Stimulated activated CD8-positive, alpha-beta memory T cell treated with anti-CD3 and anti-CD28 coated beads, Interleukin-15, amount 100 ng/mL, for 4 hours (primary cell): ENCODE measurements at places on chromosomes 1 and 21.
A peak's percentile ranks its signal among the peaks of the same experiment; 100 is the strongest.

GRCh38 chr1:155051777-155052398 lies 772 bp downstream of the ADAM15 start:
- no peak for DNase-seq

DNA sequence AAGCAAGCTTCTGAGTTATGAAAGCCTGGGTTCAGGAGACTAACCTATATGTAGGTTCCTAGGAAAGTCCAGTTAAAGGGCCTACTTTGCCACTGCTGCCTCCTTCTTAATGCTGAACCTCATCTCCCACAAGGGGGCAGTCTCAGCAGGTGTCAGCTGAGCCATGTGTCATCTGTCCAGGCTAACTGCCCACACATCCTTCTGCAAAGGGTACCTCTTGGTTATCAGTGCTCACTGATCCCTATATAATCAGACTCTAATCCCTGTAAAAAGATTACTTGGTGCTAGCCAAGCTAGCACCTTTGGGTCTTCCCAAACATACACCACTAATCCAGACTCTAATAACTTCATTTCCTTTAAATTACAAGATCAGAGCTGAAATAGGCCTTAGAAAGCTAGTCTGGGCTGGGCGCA lies 9.0 kb downstream of the PRDX1 start:
- DNase-seq: peak; percentile 18

DNA sequence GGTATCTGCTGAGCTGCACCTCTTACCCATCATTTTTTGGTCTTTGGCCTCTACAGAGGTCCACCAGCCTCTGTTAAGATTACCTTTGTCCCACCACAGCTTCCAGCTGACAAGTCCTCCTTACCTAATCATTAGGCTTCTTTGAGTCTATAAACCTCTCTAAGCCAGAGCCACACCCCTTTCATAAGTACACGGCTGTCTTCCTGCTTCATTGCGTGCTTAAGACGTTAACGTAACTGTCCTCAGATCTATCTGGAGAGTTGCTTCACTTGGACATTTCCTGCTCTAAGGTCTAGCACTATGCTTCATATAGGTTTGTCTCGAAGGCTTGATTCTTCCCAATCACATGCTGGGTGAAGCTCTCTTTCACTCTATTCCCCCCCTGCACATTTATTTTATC lies 71.0 kb upstream of the CACHD1 start:
- no peak for DNase-seq

DNA sequence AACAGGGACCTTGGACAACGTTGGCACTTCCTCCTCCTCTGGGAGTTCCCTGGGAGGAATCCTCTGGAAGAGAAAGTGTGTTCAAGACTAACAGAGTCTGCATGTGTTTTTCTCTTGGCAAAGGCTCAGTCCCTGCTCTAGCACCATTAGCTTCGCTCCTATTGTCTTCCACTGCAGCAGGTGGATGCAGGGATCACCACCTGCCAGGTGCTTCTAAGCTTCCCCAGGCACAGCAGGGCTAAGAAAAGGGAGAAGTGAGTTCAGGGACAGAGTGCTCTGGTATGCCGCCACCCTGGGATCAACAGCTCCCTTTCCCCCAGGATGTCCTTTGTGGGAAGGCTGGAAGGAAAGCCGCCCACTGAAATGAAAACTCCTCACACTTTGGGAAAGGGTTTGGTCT lies 43.9 kb upstream of the IL20 start:
- no peak for DNase-seq

- no peak for DNase-seq
These were observed 41.7 kb downstream of the ITPKB start for GRCh38 chr1:226697151-226697928.

- DNase-seq: peak; percentile 34
These were observed 27.4 kb upstream of the COQ8A start for GRCh38 chr1:226912587-226913176.

DNA sequence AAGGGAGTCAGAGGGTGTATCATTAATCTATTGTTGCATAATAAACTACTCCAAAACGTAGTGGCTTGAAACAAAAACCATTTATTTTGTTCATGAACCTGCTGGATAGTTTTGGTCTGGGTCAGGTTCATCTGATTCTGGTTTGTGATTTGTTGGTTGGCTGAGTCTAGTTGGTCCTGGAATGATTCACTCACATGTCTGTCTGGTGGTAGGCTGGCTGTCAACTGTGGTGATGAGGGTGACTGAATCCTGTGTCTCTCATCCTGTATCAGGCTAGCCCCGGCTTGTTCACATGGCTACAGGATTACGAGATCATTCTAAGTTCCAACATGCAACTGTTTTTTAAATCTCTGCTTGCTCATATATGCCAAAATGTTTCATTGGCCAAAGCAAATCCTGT lies 22.5 kb upstream of the SIKE1 start:
- no peak for DNase-seq

- DNase-seq: no peak
These were observed 304.9 kb downstream of the KCNH1 start for GRCh38 chr1:210828996-210829596.

DNA sequence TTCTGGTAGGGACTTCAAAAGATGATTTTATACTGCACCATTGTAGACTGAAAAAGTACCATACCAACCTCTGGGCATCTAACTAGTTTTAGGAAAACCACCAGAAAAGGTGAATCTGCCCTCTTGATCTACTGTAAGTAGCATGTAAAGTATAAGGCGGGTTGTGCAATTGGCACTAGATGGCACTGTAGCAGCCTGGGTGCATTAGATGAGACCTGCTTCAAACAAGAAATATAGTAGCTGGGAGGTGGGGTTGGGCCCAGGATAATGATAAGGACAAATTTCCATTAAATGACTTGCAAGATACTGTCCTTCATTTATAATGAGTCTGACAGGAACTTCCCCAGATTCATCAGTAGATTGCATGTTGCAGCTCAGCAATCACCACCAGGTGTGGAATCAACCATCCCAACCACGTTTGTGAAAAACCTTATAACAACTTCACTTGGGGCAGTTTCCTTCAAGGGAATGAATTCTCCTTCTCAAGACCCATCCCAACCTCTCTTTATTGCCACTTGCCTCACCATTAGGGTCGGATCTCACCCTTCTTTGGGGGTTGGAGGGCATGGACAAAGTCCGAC lies 37.3 kb upstream of the IL10 start:
- no peak for DNase-seq

- peak; percentile 44 for DNase-seq
These were observed 2.0 kb upstream of the RCSD1 start for GRCh38 chr1:167627865-167628641.

- no peak for DNase-seq
These were observed 158.6 kb upstream of the SNX7 start for GRCh38 chr1:98502937-98503336.

- no peak for DNase-seq
These were observed 797 bp downstream of the WDR47 start for GRCh38 chr1:109040989-109041620.

DNA sequence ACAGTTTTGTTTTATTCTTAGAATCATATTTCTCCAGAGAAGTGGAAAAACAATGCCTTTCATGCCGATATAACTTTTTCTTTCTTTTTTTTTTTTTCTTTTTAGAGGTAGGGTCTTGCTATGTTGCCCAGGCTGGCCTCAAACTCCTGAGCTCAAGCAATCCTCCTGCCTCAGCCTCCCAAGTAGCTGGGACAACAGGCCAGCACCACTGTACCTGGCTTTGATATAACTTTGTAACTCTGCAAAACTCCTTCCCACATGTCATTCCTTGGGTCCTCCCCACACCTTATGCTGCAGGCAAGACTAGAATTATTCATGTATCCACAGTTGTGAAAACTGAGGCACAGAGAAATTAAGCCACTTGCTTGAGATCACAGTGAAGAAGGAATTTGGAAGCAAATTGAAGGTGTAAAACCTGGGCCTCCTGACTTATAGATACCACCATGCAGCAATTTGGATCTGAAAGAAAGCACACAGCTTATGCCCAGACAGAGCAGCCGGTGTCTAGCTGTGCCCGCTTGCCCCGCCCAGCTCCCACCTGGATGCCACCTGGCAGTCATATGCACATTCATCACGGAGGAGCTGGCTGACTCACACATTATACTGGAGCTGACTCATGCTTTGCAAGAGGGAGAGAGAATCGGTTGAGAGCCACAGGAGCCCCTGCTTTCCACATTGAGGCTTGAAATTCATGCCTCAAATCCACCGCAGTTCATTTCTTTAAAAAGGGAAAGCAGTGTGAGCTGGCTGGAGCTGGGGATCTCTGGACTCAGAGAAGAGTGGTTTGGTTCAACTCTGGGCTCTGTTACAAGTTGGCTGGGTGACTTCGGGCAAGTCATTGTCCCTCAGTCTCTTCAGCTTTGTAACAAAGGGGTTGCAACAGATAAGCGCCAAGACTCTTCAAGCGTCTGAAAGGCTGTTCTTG lies 8.3 kb upstream of the SLC2A1 start:
- no peak for DNase-seq

DNA sequence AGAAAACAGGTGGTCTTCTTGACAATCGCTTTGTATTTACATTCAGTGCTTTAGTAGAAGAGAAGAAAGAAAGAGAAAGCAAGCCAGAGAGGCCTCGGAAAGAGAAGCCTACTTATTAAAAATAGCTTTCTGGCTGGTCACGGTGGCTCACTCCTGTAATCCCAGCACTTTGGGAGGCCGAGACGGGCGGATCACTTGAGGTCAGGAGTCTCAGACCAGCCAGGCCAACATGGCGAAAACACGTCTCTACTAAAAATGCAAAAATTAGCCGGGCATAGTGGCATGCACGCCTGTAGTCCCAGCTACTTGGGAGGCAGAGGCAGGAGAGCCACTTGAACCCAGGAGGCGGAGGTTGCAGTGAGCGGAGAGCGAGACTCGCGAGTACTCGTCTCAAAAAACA lies 1.8 kb upstream of the SLC19A2 start:
- DNase-seq: no peak

DNA sequence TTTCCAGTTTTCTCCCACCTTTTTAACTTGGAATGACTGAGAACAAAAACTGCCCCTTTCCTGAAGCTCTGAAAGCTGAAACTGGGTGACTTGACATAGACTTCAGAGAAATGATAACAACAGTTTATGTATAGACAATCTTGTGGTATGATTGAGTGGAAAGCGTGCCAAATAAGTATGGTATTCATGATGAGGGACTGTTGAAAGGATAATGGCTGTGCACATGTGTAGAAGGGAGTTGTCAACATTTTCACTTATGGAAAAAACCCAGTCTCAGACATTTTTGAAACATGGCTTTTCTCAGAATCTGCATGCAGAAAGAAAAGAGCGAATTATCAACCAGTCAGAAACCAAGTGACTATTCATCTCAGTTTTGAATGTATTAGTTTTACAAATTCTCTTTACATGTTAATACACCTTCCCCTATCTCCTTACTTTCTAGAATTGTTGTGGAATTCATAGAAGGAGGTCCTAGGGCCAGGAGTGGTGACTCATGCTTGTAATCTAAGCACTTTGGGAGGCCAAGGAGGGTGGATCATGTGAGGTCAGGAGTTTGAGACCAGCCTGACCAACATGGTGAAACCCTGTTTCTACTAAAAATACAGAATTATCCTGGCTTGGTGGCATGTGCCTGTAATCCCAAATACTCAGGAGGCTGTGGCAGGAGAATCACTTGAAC lies 261.2 kb downstream of the S1PR1 start:
- DNase-seq: no peak

GRCh38 chr1:208115924-208116640 lies 128.1 kb downstream of the PLXNA2 start:
- DNase-seq: no peak

DNA sequence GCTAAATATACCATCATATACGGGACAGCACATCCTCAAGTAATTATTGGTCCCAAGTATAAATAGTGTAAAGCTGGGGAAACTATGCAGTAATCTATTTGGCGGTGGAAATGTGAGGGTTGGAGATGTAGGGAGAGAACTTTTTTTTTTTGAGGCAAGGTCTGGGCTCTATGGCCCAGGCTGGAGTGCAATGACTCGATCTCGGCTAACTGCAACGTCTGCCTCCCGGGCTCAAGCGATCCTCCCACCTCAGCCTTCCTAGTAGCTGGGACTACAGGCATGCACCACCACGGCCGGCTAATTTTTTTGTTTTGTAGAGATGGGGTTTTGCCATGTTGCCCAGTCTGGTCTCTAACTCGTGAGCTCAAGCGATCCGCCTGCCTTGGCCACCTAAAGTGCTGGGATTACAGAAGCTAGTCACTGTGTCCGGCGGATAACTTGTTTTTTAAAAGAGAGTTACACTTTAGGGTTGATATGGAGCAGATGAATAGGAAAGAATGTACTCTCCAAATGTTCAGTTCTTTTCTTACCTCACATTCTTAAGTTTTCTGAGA lies 1.9 kb downstream of the IFT25 start:
- no peak for DNase-seq

DNA sequence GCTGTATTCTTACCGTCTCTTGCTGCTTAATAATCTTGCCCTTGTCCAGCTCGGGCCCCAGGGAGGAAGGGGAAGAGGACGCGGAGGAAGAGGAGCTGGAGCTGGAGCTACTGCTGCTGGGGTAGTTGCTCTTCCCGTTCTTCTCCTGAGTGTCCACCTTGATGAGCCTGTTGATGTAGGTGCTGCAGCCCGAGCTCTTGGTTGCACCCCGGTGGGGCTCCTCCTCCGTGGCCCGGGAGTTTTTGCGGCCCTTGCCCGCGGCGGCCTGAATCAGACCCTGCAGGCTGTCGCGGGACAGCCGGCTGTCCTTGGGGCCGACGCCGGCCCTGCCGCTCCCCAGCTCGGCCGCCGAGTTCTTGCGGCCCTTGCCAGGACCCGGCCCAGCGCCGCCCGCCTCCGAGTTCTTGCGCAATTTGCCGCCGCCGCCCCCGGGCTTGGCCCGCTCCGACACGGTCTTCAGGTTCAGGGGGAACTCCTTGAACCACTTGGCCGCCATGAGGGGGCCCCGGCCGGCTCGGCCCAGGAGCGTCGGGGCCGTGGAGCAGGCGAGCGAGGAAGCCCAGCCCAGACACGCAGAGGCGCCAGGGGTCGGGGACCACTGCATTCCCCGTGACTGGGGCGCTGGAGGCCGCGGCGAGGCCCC lies 475 bp upstream of the TDRD10 start:
- DNase-seq: no peak

- DNase-seq: no peak
These were observed 774 bp upstream of the WDTC1 start for GRCh38 chr1:27233667-27234048.

- DNase-seq: no peak
These were observed 310.6 kb downstream of the NPHP4 start for GRCh38 chr1:5681654-5682053.

DNA sequence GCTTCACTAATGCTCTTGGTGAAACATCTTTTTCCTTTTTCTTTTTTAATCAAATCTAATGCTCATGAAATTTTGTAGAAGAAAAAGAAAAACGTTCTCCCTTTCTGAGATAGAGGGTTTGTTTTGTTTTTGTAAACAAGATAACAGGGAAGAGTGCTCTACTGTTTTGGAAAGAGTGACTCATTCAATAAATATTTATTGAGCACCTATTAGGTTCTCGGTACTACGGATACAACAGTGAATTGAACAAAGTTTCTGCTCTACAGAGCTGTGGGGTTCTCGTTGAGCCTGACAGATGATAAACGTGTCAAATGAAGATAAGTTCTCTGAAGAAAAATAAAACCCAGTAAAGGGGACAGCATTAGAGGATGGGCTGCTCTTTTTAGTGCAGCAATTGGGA lies 7.0 kb downstream of the PGM1 start:
- no peak for DNase-seq

- no peak for DNase-seq
These were observed 16.1 kb upstream of the XPR1 start for GRCh38 chr1:180615493-180616290.
